NCI-H82 (cell line): ENCODE measurements at places on chromosomes 12 and 14.
A peak's percentile ranks its signal among the peaks of the same experiment; 100 is the strongest.

GRCh38 chr12:5076761-5077160 lies 33.1 kb downstream of the KCNA5 start:
- no peak for DNase-seq

- no peak for DNase-seq
These were observed 15.5 kb upstream of the NR1H4 start for GRCh38 chr12:100458191-100458590.

DNA sequence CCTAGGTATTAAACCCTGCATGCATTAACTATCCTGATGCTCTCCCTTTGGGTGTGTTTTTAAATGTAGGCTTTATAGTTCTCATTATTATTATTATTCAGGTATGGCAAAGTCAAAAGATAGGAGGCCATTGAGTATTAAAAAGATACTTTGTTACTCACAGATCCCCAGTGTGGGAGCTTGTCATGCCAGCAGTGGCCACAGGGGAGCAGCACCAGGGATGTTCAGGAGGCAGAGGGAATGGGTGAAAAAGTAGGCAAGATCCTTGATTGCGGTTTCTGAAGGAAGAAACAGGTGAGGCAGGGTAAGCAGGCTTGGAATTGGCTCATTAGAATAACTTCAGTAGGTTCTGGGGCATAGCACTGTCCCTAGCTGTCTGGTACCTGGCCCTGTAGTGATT lies 382.2 kb downstream of the MED13L start:
- DNase-seq, result peak; percentile 28

- peak; percentile 51 for DNase-seq
These were observed 9.8 kb downstream of the CTDSP2 start for GRCh38 chr12:57836442-57837375.

- no peak for DNase-seq
These were observed 10.1 kb downstream of the ZFYVE26 start for GRCh38 chr14:67806246-67806645.

- DNase-seq, result no peak
These were observed 120.0 kb downstream of the PPFIA2 start for GRCh38 chr12:81639196-81639595.

GRCh38 chr12:20369305-20370013 lies 1.1 kb downstream of the PDE3A start:
- DNase-seq, result peak; percentile 56

- DNase-seq, result peak; percentile 62
These were observed 3.4 kb downstream of the BMP4 start for GRCh38 chr14:53953002-53953827.

DNA sequence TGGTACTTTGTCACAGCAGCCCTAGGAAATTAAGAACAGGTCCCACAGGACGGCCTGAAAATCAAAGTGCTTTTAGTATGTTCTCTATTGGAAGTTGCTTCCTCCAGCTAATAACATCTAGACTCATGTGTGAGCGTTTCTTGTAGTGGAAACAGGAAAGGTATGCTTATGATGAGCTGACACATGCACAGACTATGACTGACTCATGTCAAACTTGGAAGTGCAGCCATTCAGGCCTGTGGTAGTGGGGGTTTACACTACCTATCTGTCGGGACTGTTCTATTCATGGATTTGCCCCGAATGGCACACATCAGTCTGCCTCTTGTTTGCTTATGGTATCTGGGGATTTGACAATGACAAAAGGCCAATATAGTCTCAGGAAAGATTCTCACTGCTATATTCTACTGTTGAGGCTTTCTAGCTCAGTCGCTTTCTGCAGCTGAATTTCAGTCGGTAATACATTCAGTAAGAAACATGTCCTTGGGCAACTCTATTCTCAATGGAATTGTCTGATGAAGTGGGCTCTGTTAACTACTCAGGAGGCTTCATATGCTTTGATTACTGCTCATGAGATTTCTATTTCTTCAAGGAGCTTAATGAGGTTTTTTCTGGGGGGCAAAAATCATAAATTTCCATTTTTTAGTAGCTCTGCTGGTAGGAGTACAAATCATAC lies 270.3 kb upstream of the DAAM1 start:
- no peak for DNase-seq

DNA sequence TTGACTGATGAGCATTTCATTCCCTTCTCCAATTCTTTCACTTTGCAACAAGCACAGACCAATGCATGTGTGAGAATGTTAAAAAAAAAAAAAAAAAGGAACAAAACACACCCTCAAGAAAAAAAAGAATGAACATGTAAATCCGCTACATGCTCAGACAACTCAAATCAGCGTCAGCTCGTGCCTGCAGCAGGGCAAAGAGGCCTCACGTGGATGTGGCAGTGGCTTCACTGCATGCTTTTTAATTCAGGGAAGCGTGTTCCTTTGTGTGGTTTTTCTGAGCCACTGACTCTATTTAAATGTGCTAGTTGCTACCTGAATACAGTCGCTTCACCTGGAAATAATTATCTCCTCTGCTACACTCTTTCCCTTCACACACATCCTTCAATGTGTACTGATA lies 55.1 kb downstream of the PPP1R36 start:
- DNase-seq, result peak; percentile 39

DNA sequence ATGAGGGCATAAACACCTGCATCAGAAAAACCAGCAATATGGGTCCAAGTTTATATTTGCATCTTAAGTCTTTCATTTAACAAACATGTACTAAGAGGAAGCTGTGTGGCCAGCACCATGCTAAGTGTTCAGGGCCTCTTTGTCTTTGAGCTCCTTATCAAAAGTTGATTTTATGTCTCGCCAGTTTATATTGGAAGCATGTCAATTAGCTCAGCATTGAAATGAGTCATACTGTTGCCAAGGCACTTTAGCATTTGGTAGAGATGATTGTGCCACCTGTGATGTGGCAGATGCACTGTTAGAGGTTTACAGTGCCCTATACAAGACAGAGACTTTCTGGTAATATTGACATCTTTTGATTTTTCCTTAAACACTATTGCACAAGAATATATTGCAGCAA lies 68.5 kb downstream of the BHLHE41 start:
- no peak for DNase-seq

DNA sequence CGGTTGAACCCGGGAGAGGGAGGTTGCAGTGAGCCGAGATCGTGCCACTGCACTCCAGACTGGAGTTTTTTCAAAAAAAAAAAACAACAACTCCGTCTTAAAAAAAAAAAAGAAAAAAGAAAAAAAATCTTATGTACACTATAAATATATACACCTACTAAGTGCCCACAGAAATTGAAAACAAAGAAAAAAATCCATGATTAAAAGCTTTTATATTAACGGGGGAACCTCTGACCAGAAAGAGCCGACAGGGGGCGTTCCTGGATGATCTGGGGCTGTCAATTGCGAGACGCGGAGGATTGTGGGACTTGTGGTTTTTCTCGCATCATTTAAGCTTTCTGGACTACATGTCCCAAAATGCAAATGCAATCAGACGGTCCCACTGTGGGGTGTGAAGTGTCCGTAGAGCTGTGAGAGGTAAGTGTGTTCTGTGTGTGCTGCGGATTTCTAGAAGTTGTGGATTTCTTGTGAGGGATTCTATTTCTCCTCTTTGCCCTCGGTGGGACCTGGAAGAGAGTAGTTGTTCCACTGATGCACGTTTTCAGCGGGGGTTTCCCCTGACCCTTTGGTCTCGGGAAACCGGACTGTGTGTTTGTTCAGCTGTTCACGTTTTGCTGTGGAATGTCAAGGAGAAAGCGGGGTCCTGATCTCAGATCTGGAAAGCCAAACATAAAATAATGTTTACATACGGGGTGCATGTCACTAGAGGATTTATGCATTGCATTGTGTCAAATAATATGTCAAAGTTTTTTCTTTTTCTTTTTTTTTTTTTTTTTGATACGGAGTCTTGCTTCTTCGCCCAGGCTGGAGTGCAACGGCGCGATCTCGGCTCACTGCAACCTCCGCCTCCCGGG lies at the start of gene SIRT4:
Gene SIRT4, plus strand, starts transcription at position 360 of the 854 bp plus-strand sequence. CDS start 1,241 bp downstream, outside the sequence.
- peak; percentile 98 for DNase-seq

DNA sequence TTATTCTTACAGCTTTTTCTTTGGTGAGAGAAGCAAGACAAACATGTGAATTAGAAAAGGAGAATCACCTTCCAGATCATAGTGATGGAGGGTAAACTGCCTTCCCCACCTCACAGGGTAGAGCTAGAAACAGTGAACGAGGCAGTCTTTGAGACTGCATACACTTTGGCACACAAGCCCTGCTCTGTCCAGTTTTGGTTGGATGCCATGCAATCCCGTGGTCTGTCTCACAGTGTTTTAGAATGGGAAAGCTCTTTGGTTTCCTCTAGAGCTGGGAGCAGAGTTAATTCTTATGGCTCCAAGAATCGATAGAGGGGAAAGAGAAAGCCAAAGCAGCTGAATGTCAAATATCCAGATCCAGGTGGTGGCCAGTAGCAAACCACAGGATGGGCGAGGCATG lies 21.9 kb downstream of the TDP1 start:
- DNase-seq, result no peak

DNA sequence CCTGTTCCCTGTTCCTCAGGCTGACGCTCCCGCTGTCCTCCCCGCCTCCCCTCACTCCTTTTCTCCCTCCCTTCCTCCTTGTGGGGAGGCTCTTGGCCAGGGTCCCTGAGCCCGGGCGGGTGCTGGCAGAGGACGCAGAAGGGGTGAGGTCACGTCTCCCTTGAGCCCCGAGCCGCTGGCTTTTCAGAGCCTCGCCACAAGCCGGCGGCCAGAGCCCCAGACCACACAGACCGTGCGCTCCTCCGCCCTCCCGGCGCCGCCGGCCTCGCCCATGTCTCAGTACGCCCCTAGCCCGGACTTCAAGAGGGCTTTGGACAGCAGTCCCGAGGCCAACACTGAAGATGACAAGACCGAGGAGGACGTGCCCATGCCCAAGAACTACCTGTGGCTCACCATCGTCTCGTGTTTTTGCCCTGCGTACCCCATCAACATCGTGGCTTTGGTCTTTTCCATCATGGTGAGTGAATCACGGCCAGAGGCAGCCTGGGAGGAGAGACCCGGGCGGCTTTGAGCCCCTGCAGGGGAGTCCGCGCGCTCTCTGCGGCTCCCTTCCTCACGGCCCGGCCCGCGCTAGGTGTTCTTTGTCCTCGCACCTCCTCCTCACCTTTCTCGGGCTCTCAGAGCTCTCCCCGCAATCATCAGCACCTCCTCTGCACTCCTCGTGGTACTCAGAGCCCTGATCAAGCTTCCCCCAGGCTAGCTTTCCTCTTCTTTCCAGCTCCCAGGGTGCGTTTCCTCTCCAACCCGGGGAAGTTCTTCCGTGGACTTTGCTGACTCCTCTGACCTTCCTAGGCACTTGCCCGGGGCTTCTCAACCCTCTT lies at the start of gene TMEM233:
Gene TMEM233, plus strand, starts transcription at position 197 of the 821 bp plus-strand sequence. Its CDS starts 75 bp downstream, at position 272.
- no peak for DNase-seq

- DNase-seq, result no peak
These were observed 822.3 kb downstream of the LRFN5 start for GRCh38 chr14:42428996-42429395.

GRCh38 chr14:80167793-80168448 lies 43.4 kb downstream of the DIO2 start:
- no peak for DNase-seq

DNA sequence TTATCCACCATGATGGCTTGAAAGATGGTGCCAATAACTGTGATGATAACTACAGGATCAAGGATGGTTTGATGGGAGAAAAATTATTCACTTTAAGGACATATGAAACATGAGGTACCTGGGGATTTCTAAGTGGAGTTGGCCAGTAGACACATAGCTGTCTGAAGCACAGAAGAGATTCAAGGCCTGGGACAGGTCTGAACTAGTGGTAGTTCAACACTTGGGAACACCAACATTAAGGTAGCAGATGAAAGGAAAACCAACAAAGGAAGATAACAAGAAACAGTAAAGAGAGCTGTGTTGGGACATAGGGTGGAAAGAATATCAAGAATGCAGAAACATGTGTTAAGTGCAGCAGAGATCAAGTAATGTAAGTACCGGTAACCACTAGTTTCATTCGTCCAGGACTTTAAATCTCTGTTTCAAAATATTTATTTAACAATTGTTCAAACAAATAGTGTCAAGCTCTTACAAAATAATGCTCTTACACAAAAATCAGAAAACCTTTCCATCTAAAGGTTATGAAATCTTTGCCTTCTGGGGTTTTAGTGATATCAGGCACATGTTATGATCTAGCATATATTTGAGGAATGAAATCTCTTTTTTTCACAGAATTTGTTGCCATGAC lies 104.7 kb downstream of the ST8SIA1 start:
- DNase-seq, result no peak

GRCh38 chr12:112868459-112869041 lies 38.2 kb upstream of the OAS1 start:
- no peak for DNase-seq

GRCh38 chr14:61109288-61109687 lies 128.2 kb downstream of the SLC38A6 start:
- no peak for DNase-seq

GRCh38 chr14:30221546-30221945 lies 293.9 kb upstream of the PRKD1 start:
- no peak for DNase-seq

DNA sequence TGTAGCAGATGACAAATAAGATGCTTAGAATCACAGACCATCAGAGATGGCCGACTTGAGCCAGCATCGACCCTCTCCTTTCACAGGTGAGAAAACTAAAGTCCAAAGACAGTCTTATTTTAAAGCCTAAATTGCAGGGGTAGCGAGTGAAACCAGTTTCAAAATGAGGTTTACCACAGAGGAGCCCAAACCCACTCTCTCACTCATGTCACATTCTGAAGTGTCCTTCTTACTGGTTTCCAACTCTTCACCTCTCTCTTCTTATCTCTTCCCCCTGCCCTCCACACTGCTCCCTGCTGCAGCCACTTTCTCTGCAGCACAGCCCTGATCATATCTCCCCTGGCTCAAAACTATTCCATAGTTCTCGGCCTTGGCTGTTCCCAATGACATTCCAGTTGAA lies 57.0 kb upstream of the NID2 start:
- no peak for DNase-seq

GRCh38 chr12:55037351-55037987 lies 17.7 kb downstream of the NEUROD4 start:
- DNase-seq, result peak; percentile 13

- DNase-seq, result no peak
These were observed 57.4 kb downstream of the SPPL3 start for GRCh38 chr12:120846721-120847120.

GRCh38 chr14:91115986-91116770 lies 2.3 kb downstream of the DGLUCY start:
- DNase-seq, result no peak

DNA sequence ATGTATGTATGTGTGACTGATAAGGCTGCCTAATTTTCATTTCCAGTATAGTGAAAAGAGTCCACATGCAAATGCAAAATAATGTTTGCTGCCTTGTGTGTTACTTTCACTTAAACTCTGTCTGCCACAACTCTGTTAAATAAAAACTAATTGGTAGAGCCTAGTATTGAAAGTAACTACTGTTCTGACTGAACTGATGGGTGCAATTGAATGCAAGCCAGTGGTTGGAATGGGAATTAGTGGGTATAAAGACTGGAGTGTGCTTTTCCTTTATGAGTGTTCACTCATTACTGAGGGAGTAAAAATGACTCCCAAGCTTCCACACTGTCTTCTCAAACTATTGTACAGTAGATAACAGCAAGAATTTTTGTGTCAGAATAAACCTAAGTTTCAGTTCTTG lies 571.0 kb downstream of the TMTC2 start:
- no peak for DNase-seq

- DNase-seq, result no peak
These were observed 26.7 kb downstream of the NTN4 start for GRCh38 chr12:95763809-95764253.

- DNase-seq, result no peak
These were observed 4.3 kb downstream of the TEDC1 start for GRCh38 chr14:105495101-105495989.
